ENCODE measurements at places on chromosomes 5 and 9.

DNA sequence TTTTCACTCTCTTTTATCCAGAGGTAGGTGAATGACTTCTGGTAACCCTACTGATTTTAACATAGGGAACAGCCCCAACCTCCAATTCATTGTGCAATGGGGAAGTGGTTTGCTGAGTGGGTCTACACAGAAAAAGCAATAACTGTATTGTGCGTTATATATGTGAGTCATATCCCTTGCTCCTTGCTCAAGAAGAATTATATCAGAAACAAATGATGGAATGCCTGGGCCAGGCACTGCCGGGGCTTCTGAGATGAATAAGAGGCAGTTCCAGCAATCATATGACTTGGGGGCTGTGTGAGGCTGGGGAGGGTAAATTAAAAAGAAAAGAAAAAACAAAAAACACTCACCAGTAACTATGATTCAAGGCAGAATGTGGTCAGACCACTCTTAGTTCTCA, 79.2 kb upstream of the ABCA1 start:
- no peak for DNase-seq

GRCh38 chr5:136199408-136199807, 6.4 kb upstream of the SMIM32 start:
- DNase-seq = no peak

- peak; percentile 99 for DNase-seq
These were observed at the start of gene TMEM245 for GRCh38 chr9:109119439-109120203. Gene TMEM245, minus strand, starts transcription at chr9:109119947. Its CDS starts 34 bp downstream, at chr9:109119913.

DNA sequence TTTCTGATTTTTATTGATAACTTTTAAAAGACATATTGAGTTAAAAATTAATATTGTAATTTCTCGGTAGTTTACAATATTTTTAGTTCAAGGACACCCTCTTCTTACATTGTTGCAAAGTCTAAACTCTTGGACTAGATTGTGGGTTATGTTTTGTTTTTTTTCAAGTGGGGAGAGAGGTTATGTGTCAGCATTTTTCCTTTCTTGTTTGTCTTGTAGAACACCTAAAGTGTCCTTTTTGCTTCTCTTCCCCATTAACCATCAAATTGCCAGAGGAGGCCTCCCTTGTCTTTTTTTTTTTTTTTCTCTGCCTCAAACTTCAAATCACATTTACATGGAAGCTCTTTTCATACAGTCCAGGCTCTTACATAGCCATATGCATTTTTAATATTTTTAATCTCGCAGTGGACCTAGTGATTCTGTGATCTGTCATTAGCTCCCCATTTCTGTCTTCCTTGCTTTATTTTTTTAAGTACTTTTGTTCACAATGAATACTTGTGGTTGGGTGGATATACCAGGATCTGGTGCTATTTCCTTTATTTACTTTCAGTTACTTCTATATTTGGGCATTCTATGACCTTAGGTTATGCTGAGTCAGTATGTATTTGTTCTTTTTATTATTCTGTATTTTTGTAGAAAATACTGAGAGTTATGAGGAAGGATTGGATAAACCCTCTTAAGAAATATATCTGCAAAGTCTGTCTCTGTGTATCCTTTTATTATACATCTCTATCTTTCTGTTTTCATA, 2280.6 kb upstream of the ACO1 start:
- DNase-seq = no peak

DNA sequence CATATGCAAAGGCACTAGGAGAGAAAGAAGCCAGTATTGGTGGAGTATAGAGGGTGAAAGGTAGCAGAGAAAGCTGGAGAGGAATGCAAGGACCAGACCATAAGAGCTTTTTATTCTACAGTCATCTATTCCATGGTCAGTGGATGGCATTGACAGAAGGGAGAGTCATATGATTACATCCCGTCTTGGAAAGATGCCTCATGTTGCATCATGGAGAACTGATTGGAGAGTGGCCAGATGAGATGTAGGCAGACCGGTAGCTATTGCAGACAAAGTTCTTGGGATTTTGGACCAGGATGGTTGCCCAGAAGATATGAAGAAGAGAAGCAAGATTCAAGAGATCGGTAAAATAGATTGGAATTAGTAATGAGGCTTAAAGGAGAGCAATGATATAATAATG, 260.7 kb downstream of the CHSY3 start:
- DNase-seq = no peak

DNA sequence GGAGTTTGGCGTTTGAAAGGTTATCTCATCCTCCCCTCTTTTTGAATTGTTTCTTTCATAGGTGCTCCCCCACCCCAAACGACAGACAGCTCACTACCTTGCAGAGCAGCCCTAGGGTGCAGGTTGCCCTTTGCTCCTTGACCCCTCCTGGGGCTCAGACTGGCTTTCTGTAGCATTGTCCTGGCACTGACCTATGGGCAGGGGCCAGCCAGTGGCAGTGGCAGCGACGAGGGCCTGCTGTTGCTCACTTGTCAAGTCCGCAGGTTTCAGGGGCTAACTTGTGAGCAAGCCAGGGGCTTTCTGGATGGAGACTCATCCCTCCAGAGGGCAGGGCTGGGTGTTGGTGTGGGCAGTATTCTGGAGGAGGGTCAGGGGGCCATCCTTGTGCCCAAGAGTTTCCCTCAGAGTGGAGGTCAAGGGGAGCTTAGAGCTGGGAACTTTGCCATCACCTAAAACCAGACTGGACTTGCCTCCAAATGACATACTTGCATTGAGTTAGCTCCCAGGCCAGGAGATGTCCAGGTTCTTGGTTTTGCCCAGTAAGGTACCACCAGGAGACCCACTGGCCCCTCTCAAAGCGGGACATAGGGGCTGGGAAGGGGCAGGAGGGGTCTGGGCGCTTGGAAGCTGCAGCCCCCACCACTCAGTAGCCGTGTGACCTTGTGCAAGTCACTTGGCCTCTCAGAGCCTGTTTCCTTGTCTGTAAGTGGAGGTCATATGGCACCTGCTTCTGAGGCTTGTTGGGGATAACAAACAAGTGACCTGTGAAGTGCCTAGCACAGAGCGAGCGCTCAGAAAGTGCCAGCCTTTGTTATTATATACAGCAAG, 53.5 kb upstream of the CDKN2AIPNL start:
- DNase-seq = no peak

DNA sequence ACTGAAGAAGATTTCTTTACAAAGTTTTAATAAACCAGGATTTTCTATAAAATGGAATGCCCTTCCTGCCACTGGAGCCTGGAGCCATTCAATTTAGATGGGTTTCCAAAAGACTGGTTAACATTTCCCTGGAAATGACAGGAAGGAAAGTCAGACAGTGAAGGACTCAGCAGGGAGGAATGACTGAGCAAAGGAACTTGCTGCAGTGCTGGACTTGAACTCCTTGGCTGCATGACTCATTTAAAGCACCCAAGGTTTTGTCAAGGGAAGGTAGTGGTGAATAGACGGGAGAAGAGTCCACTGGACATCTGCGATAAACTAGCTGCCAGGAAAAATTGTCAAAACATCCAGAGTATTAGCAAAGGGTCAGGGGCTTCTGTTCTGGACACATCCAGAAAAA, 163.8 kb upstream of the SLC28A3 start:
- DNase-seq = no peak

DNA sequence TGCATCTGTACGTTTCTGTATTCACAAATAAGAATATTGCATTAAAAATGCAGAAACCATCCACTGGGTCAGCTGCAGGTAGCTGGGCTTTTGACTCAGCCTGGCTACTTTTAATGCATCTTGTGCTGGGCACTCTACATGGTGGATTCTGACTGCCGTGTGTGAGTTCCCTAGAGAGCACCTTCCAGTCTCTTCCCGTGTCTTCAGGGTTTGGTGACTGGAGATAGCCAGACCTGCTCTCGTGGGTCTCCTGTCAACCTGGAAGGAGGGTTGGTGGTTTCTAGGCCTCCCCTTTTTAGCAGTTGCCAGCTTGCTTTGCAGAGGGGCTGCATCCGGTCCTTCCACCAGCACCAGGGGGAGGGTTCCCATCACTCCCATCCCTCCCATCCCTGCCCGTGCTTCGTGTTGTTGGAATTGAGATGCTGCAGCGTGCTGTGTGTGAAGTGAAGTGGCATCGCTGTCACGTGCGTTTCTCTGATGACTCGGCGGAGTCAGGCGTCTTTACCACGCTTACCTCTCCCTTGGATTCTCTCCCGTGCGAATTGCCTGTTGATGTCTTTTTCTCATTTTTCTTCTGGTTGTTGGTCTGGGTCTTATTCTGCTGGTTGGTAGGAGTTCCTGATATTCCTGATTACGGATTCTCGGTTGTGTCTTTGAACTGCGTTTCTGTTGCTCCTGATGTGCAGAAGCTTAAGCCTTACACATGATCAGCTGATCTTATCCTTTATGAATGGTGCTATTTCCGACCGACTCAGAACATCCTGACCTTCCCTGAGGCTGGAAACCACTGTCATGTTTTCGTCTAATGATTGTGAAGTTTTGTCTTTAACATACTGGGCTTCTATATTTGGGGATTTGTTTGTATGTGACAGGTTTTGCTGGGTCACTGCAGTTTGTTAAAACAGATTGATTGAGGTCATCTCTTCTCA, 16.9 kb downstream of the FBXW5 start:
- no peak for DNase-seq

DNA sequence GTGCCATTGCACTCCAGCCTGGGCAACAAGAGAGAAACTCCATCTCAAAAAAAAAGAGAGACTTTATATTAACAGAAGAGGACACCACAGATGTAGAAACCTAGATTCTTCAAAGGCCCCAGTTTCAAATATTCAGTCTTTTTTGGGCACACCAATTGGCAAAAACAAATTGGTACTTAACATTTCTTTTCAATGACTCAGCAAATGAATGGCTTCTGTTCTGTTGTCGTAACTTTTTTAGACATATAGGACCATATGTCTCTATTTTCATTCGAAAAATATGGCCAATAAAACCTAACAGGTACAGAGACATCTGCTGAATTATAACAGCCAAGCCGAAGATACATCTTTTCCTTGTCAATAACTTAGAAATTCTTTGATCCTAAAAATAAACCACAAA, 212.8 kb downstream of the EBF1 start:
- DNase-seq = no peak

DNA sequence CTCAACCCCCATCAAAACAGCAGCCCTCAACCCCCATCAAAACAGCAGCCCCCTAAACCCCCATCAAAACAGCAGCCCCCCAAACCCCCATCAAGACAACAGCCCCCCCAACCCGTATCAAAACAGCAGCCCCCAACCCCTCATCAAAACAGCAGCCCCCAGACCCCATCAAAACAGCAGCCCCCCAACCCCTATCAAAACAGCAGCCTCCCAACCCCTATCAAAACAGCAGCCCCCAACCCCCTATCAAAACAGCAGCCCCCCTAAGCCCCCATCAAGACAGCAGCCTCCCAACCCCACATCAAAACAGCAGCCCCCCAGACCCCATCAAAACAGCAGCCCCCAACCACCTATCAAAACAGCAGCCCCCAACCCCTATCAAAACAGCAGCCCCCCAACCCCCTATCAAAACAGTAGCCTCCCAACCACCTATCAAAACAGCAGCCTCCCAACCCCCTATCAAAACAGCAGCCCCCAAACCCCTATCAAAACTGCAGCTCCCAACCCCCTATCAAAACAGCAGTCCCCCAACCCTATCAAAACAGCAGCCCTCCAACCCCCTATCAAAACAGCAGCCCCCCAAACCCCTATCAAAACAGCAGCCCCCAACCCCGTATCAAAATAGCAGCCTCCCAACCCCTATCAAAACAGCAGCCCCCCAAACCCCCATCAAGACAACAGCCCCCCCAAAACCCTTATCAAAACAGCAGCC, 1.2 kb downstream of the TPPP start:
- DNase-seq = no peak

DNA sequence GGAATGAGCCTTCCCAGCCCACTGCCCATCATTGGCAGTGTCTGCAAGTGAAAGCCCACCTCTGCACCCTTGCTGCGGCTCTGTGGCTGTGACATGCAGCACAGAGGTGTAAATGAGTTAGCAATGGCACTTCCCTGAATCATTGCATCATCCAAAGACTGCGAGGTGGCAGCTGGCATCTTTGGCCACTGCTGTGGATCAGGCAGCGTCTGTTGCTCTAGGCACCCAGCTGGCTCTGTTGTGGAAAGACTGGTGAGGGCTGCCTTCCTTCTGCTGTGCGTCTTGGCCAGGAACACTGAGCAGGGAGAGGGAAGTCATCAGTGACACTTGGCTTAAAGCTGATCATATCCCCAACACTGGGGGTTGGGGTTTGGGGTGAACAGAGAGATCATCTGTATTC, 64.5 kb downstream of the MFAP3 start:
- no peak for DNase-seq

DNA sequence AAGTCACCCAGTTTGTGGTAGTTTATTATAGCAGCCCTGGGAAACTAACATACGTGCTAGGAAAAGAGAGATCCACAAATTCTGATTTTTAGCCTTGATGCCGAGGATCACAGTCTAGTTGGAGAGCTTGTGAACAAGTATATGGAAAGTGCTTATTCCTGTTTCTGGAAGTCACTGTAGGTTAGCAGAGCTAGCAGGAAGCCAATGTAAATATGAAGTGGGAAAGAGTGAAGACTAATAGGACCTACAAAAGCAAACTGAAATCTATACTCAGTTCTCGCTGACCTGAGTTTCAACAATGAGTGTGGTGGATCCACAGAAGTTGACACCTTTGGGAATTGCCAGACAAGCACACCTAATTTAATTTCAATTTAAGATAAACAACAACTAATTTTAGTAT, 254.9 kb downstream of the PLK2 start:
- DNase-seq = no peak

DNA sequence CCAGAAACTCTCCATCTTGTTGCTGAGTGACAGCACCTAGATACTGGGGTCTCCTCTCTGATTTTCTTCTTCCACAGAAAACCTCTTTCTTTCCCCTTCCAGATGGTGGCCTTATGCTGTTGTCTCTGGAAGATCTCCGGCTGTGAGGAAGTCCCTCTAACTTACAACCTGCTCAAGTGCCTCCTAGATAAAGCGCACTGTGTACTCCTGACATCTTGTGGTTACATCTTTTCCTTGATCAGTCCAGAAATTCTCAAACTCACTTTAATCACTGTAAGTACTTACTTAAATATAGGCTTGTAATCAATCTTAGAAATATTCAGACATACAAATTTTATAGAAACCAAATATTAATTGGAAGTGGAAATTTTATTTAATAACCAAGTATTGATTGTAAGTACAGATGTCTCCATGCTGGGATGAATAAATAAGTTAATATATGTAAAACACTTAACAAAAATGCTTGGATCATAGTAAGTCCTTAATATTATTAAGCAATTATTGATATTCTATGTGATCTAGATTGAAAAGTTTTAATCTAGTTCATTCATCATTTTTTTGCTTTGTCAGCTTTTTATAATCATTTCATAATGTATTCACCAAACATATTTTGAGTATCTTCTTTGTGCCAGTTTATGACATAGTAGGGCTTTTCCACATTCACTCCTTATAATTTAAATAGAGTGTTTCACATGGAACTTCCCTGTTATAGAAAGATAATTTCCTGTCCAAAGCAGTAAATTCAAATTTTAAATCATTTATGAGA, 1381.4 kb upstream of the CDH6 start:
- no peak for DNase-seq

DNA sequence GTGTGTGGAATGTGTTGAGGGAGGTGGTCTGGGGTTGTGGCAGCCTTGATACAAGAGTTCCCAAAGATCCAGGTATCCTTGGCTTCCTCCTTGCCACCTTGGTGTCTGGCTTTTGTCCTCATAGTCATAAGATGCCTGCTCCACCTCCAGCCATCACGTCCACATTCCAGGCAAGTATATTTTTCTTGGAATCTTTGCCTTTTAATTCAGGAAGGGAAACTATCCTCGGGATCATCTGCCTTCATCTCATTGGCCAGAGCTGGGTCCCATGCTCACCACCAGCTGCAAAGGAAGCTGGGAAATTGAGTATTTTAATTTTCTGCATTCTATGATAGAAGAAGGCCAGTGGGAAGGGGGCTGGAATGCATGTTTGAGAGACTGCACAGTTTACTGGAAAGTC, 186.7 kb downstream of the C9orf50 start:
- DNase-seq = no peak

GRCh38 chr5:84032324-84032723, 311.7 kb upstream of the HAPLN1 start:
- DNase-seq = no peak
